ENCODE measurements at places on chromosomes 11 and 22.

GRCh38 chr11:66745356-66746235, 16.6 kb upstream of the SPTBN2 start:
- peak; percentile 10 for DNase-seq

DNA sequence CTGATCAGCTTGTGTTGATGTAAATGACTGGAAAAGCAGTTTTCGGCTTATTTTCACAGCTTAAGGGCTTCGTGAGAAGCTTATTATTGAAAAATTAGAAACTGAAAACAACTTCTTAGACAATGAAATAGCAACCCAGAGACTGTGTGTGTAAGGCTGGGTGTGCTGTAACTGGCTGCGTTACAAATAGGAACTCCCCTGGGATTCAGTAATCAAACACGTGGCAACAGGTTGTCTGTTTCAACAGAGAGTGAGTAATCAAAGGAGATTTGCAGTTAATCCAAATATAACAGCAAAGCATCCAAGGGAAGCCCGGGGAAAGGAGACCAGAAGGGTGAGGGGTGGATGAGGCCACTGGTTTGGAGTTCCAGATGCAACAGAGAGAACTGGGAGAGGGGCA, 19.2 kb downstream of the NTM start:
- DNase-seq: no peak

DNA sequence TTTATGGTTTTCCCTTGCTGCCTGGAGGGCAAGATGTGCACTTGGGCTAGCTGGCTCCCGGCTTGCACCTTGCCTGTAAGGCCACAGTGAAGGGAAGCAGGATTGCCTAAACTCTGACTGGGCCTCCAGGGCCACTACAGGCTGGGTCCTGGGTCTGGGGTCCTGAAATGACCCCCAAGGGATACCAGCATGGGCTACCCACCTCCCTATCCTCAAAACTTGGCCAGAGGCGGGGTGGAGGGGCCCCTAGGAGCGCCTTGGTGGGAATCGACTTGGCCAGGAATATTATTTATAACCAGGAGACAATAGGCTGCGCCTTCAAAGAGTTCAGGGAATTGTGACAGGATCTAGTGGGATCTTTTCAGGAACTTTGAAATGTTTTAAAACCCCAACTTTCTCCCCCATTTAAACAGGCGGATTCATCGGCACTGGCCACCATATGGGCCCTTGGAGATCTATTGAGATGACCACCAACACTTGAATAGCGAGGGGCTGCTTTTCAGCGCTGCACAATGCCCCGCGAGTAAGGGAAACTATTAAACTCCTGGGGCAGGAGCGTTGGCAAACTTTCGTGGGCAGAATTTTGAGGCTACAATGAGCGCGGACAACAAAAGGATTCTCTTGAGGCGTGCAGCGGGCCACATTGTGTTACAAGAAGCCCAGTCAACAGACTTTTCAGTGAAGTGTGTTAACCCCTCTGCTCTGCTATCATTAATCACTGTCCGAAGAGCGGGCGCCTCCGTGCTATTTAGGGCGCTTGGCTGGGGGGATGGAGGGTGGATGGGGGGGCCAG, 15.2 kb downstream of the PAX6 start:
- no peak for DNase-seq

DNA sequence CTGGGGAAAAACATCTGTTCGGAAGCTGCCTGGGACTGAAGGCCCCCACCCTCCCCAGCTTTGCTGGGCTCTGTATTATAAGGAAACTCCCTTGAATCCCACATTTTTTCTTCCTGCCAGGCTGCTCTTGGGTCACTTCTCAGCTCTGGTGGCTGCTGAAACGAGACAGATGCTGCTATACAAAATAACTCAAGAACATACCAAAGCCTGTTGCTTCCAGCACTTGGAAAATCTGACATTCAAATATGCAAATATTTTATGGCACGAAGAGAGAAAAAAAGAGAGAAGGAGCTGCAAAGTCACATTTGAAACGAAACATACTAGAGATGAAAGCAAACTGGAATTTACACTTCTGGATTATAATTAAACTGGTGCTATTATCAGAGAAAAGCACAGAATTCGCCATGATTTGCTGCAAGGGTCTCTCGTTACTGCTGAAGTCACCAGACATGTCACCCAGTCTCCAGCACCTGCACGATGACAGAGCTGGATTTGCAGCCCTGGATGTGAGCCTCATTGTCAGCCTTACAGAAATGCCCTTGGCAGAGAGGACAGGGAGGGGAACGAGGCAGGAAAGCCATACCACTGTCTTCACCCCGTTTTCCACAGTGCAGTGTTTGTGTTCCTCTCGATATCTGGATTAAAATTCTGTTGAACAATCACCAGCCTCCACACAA, 47.9 kb upstream of the IGSF9B start:
- no peak for DNase-seq

DNA sequence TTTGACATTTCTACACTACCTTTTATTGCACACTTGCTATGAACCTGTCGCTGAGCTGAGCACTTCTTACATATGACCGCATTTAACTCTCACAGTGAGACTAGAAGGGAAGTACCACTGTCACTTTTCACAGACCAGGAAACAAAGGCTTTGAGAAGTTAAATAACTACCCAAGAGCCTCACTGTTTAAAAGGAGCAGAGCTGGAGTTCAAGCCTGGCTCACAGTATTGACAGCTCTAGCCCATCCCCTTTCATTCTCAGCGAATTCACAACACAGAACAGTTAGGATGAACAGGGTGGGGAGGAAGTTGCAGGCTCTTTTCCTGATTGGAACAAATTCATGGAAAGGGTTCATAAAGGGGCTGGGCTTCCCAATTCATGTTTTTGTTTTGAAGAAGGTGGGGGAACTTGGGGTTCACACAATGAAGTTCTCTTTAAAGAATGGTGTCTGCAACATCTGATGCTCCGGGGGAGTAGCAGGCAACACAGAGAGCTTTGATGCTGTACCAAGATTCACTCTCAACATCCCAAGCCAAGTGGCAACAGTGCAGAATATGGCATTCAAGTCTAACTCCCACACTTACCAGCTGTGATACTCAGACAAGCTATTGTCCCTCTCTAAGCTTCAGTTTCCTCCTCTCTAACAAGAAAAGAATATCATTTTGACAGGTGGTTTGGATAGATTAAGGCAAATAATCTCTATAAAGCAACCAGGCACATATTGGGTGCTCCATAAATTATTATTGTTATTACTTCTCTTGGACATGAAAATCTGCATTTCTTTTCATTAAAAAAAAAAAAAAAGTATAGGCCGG, 17.2 kb downstream of the SCGB1A1 start:
- no peak for DNase-seq

GRCh38 chr22:27654546-27655445, 146.8 kb downstream of the MN1 start:
- no peak for DNase-seq

DNA sequence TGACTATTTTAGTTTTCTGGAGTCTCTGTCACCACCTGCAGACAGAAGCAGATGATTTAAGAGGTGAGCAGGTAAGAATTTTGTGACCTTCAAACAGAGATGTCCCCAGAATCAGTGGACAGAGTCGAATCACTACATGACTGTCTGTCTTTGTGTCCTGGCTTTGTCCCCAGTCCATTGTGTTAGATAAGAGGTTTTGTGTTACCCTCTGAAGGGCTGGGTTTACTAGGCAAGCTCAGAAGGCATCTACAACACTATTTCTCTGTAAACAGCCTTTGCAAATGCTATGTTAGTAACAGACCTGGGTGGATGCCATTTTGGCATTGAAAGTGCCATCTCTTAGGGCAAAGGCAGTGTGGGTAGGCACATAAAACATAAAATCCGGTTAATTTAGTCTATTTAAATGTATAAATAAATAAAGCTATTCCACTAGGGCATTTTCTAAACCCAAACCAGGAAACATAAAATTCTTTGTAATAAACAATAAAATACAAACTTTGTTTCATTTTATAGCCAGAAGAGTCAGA, 40.3 kb upstream of the CADM1 start:
- no peak for DNase-seq

DNA sequence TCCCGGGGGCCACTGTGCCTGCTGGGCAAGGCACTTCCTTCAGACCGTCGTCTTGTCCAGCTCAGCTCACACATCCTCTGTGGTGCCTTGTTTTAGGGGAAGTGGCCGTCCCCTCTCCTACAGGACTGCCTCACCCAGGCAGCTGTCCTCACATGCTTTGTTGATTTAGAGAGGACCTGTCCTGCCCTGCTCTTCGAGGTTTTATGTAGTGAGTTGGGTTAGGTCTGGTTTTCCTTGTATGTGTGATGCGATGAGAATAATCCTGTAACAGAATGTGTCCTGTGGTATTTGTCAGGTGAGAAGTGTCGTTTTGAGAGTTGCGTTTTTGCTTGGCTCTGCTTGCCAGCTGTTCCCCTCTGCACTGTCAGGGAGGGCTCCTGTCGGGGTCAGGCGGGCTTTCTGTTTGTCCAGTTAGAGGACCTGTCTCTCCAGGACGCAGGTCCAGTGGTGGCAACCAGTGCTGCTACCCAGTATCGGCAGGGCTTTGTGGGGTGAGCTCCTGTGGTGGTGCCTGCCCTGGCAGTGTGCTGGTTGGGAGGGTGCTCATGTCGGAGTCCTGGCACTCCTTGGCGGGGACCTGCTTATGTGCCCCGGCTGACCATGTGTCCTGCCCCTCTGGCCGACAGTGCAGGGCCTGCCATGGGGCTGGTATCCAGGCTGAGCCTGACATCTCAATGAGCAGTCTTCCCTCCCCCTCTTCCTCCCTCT, 41.3 kb downstream of the MUC6 start:
- no peak for DNase-seq
